ENCODE measurements at places on chromosomes 7 and 10. TPM values are rescaled to one million over a fixed set of nuclear protein-coding genes. Genes with fewer than 3 reads are reported as not detected.
A peak's percentile ranks its signal among the peaks of the same experiment; 100 is the strongest.

GRCh38 chr10:71390461-71390835 lies 6.3 kb upstream of the CDH23 start:
- no peak for DNase-seq

GRCh38 chr7:100604976-100605911 lies 3.1 kb downstream of the PCOLCE start:
- DNase-seq: no peak

DNA sequence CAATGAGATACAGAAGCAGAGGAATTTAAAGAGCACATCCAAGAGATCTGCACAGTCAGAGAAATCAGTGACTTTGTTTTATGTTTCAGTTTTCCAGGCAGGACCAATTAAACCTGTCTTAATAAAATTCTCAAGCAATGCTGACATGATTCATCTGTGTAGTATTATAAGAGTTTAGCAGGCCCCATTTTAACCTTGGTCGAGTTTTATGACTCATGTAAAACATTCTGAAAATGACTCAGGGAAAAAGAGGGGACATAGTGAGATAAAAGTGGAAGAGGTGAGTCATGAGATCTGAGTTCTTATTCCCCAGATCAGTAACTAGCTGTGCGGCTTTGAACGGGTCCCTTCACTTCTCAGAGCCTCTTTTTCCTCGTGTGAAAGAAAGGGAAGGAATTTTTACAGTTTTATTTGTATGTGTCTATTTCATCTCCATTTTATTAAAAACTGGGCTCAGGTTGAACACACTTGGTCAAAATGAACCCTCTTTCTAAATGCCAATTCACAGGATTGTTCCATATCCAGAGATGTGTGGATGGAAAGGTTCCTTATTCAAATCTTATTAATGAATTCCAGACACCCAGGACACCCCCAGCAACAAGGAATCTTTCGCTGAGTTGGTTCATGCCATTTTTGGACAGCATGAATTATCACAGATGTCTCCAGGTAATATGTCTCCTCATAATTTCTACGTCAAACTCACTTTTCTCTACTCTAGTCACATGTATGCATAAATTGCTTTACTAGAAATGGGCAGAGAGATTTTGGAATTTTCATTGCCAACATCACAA lies 143.2 kb downstream of the JAZF1 start:
- DNase-seq: peak; percentile 30

- no peak for DNase-seq
Measured at GRCh38 chr10:91140995-91141549, 79.4 kb upstream of the PCGF5 start.

INHBA gene
- 0.08 TPM for total RNA-seq

CYP26A1 gene
- total RNA-seq: not detected

ENTPD1 gene
- total RNA-seq: 0.30 TPM

INSIG1 gene
- 57.3 TPM for total RNA-seq

PON3 gene
- not detected for total RNA-seq

ANKRD30A gene
- total RNA-seq: not detected
